Activated CD4-positive, alpha-beta T cell treated with anti-CD3 and anti-CD28 coated beads, Interleukin-2, amount 50 U/mL, for 24 hours (primary cell): ENCODE measurements at places on chromosomes 5 and 9.

GRCh38 chr5:124617787-124618186, 128.7 kb downstream of the ZNF608 start:
- DNase-seq: no peak

- DNase-seq: no peak
These were observed 1408.4 kb upstream of the WWC1 start for GRCh38 chr5:166883016-166883415.

DNA sequence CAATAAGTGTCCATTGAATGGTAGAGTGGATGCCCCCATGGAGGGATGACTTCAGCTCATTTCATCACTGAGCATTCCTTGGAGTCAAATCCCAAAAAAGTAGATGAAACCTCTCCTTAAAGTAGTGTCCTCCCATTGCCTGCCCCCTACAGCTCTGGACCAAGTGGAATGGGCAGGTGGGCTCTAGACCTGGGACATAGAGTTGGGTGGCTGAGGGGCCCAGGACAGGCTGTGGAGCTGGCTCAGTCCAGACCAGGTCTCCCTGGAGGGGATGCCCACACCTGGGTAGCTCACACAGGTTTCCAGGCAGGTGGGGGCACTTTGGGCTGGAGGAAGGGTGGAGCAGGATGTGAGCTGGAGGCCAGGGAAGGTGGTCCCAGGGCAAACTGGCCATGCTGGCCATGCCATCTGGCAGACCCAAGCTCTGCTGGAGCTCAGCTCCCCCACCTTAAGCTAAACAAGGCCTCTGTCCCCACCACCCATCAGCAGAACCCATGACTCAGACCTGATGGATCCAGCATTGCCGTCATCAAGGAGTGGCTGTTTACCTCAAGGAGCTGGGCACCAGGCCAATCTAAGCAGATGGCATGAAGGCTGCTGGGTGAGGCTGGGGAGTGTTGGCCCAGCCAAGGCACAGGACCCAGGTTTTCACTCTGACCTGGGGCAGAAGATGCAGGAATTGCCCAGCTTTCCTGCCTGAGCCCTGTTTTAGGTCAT, 6.2 kb upstream of the SPINK4 start:
- DNase-seq: no peak

DNA sequence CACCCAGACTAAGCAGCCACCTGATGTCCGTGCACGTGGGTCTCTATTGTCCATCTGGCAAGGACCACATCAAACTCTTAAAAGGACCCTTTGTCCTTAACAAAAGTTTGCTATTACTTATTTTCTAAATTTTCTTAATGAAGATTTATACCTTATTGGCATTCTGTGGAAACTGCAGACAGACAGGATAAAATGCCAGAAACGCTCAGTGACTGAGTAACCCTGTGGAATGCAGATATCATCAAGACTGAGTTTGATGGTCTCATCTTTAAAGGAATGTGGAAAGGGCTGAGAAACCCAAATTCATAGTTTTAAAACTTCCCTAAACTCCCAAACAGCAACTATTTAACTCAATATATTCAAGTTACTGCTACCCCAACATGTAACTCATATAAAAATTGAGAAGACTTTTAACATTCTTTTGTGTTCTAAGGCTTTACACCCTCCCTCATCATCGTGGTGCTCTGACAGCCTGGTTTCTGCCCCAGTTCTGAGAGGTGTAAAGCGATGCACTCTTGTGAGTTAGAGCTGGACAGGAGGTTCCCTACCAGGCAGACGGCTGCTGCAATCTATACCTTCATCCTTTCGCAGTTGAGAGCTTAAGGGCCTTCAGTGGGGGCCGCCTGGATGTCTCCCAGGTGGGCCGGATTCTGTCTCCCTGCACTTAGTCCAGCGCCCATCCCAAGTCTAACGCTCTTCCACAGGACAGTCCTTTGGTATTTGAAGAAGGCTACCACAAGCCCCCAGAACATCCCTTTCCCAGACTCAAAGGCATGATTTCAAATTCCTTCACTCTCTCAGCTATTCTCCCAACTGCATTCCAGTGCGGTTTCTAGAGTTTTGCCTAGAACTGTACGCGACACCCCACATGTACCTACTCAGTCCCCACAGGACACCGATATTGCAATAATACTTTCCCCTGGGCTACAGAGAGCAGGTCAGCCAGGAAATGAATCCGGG, 68.9 kb downstream of the DAP start:
- DNase-seq: no peak

DNA sequence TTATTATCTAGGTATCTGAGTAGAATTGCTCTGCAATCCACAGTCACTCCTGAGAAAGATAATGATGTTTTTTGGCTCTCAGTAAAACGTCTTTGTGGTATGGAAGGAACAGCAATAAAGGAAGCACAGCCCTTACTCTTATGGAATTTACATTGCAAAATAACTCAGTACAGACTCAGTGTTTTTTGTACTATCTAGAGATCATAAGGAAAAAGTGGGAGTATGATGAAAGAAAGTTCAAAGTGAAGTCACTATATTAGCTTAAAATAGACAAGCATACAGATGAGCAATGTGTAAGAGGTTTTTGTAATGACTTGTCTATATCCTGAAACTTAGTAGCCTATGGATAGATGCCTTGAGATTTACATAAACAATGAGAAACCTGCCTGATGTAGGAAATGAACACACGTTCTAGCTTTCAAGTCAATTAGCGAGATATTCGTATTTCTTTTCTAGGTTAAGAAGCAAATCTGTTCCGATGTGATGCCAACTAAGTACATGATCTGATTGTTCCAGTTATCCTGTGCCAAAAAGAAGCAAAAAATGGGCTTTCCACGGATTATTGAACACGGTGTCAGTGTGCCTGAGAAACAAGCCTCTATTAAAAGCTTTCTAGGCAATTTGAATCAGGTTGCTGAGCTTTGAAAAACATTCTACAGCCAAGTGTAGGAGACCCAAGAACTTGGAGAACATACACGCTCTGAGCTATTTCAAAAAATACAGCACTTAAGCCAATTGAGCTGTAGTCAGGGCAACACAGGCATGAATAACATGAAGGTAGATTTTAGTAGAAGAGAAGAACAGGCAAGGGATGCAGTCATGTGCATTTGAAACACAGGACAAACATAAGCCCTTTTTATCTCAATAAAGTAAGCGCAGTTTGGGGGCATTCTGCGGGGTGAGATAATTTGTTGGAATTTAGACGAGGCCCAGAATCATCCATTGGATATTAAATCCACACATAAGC, 86.3 kb upstream of the TAF11L2 start:
- no peak for DNase-seq

GRCh38 chr9:108444400-108445358, 411.1 kb downstream of the ACTL7B start:
- no peak for DNase-seq

DNA sequence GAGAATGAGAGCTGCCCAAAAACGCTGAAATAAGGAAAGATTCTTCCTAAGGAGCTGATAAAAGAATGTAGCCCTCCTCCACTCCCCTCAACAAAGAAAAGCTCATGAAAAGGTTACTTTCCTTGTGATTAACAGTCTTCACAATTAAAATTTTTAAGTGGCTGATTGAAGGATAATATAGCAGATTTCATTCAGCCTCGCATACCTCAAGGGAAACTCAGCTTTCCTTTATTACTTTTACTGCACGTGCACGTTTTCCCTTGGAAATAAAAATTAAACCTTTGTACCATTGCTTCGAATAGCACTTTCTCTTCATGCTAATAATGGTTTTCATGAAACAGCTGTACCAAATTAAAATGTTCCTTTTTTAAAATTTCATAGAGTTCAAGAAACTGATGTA, 234.0 kb upstream of the GRAMD2B start:
- DNase-seq: no peak

- no peak for DNase-seq
These were observed 27.1 kb upstream of the TENT2 start for GRCh38 chr5:79585116-79585515.

- no peak for DNase-seq
These were observed 57.9 kb downstream of the CSNK1A1 start for GRCh38 chr5:149493316-149493715.

- no peak for DNase-seq
These were observed 9.4 kb downstream of the LCP2 start for GRCh38 chr5:170288151-170288550.

DNA sequence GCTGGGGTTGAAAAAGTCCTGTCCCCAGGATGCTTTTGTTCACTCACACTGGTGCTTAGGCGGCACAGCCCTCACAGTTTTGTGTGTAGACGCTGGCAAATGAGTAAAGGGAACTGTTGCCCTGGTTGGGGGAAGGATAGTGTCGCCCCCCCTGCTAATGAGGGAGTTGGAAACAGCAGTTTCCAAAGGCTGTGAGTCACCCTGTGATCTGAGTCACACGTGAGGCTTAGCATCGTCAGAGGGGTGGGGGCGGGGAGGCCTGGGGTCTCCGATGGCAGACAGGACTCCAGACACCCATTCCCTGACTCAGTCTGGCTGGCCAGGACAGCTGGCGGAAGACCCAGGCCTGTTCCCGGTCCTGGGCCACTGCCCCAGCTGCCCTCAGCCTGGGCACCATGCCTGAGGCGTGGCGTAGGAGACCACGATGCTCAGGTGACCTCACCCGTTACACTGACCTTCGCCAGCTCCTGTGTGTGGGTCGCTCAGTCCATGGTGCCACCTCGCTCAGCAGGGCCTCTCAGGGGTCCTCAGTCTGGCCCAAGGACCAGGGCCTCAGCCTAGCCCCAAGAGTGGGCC, 2.9 kb downstream of the DNAJB5 start:
- peak; percentile 71 for DNase-seq

DNA sequence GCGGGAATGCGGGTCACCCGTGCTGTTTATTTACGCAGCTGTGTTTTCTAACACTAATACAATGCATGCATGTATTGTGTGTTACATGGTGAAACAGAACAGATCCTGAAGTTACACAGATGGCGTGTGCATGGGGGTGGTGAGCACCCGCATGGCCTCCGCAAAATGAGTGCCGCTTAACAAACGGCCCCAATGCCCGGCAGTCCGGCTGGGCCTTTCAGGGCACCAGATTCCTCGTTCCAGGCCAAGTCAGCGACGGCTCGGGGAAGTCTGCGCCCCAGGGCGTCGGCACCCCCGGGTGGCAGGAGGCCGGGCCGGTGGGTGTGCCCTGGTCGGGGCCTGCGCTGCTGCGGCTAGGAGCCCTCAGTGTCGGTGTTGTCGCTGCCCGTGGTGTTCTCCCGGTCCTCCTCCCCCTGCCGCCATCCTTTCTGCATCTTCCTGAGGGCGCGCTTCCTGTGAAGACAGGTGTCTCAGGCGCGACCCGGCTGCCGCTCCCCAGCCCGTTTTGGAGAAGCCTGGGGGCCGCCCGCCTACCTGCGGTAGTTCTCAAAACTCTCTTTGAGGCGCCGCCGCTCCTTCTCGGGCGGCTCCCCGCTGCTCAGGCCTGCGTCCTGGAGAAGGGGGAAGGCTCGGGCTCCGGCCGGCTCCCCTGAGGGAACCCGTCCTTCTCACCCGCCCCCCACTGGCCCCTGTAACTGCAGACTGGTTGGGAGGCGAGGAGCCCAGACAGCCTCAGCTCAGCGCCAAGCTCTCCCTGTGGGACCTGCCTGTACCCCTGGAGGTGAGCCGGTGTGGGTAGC, 605 bp upstream of the DNLZ start:
- no peak for DNase-seq

DNA sequence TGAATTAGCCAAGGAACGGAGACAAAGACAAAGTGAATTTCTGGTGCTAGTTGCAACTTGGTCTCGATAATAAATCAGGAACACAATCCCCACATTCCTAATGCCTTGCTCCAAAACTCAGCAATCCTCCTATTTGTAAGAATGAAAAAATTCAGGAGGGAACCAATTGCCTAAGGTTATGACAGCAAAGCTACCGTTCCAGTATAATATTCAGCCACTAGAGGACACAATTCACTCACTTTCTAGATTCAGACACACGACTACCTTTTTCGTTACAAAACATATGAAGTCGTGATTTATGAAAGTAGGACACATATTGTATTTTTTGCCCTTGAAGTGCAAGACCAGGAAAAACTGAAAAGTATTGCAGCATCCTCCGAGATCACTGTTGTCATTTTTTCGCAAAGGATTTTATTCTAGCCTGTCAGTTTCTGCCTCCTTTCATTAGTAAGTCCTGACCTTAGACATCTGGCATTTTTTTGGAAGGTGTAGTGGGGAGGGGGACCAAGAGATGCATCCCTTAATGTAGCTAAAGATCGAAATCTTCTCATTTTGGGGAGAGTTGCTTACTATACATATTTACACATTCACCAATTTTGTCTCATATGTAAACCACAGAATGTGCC, 133.1 kb downstream of the DOCK8 start:
- DNase-seq: no peak

DNA sequence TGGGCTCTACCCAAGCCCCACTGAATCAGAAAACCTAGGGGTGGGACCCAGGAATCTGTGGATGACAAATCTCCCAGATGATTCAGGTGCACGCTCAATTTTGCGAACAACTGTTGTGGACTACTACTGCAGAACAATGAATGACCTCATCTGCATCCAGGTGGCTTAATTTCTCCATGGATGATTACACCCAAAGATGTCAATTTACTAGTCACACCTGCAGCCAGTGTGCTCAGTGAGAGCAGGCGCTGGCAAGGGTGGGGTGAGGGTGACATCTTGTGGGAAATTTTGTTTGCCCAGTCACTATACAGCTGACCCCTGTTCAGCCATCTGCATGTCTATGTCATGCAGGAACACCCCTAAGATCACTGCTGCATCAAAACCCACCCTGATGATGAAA, 118.2 kb downstream of the ENTREP1 start:
- DNase-seq: no peak

GRCh38 chr9:113956901-113957300, 80.8 kb downstream of the ZNF618 start:
- no peak for DNase-seq

DNA sequence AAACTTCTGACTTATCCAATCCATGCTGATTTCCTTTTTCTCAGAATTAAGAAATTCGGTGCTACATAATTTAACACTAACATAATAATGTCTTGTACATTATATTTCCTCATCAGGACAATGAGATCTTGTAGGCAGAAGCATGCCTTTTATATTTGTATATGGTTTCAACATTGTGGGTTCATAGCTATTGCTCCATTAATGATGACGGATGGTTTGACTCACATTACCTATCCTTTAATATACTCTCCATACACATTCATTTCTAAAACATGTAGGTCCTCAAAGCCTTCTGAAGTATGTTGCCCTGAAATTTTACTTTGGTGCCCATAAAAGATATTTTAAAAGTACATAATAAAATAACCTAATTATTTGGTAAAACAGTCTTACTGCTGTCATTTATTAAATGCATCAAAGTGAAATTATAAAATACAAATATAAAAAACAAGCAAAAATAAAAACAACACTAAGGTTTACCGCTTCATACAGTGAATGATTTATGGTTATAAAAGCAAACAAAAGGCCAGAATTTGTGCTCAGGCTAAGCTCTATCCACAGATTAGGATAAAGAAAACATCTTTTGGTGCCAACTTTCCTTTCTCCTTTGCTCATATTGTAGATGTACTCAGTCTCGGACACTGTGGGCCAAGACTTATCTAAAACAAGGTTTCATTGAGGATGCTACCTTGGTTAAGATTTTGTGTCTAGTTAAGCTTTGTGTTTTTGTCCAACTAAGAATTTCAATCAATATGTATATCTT, 61.2 kb upstream of the GCNT4 start:
- DNase-seq: no peak

GRCh38 chr9:130917168-130917960, 20.8 kb upstream of the QRFP start:
- no peak for DNase-seq

- DNase-seq: no peak
These were observed 169.3 kb downstream of the INSYN2B start for GRCh38 chr5:169811023-169811422.

GRCh38 chr5:155064580-155064979, 51.0 kb downstream of the KIF4B start:
- DNase-seq: no peak
